Activated CD4-positive, alpha-beta T cell treated with anti-CD3 and anti-CD28 coated beads, Interleukin-2, amount 50 U/mL, for 1 hour (primary cell): ENCODE measurements at places on chromosomes 12 and 14.
A peak's percentile ranks its signal among the peaks of the same experiment; 100 is the strongest.

GRCh38 chr14:40099316-40099715 is 667.1 kb upstream of the FBXO33 start:
- DNase-seq, result no peak

GRCh38 chr12:105916760-105917039 is 222.1 kb downstream of the NUAK1 start:
- DNase-seq, result no peak

DNA sequence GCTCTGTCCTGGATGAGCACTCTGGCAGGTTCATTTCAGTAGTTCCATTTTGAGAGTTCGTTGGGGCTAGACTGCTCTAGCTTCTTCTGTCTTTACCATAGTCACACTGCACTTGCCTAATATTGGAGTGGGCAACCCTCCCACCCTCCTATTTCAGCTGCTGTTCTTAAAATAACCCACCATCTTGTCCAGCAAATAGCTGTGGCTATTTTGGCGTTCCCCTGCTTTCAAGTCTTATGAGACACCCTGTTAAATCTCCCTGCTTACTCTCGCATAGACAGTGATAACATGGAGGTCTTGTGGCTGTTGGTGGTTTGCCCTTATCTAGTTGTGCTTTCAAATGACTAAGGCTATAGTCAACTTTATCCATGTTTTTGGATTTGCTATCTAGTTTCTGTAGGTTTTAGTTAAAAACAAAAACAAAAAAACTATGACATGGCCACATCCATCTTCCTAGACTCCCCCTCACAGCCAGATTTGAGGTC is 65.5 kb downstream of the LRP6 start:
- no peak for DNase-seq

GRCh38 chr14:22300646-22301045 is 288.4 kb downstream of the DAD1 start:
- DNase-seq, result no peak

- no peak for DNase-seq
Measured at GRCh38 chr12:57219993-57220754, 3.6 kb downstream of the NXPH4 start.

DNA sequence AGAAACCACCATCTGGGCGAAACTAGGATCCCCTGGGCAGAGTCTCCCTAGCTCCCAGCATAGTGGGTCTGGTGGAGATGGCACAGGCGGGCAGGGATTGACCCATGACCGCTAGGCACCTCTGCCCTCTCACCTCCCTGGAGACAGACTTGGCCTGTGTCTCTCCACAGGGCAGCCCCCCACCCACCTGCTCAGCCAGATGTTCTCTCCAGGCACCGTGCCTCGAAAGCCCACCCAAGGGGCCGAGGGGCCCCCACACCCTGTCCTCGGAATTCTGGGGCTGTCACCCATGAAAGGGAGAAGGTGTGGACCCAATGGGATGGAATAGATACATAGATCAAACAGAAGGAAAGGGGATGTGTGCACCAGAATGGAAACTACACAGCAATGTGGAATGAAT is 229.1 kb upstream of the RTL1 start:
- no peak for DNase-seq

DNA sequence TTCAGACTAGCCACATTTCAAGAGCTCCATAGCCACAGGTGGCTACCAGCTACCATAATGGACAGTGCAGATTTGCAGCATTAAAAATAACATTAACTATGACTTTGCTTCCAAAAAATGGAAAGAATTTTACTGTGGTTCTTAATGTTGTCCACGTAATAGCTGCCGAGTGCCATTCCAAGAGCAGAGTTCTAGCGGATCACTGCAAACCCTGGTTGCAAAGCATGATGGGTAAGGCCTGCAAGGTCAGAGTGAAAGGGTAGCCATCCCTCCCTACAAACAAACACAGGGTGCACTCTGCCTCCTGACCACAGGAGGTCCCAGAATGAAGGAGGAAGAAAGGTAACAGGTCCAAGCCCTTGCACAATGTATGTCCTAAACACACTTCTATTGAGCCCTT is 157.6 kb downstream of the DPF3 start:
- no peak for DNase-seq

DNA sequence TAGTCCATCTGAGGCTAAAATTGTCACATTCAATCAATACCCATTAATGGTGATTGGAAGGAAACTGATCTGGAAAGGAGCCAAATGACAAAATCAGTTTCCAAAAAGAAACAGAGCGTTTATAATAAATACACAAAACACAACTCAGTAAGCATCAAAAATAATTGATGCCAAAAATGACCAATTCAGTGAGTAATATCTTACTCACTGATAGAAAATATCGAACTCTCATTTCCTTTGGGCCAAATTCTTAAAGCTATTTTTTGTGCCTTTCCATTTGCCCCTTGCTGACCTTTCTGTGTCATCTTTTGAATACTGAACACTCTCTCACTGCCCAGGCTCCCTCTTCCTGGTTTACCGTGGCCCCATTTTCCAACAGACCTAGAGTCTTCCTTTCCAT is 22.5 kb upstream of the ATP2B1 start:
- no peak for DNase-seq

GRCh38 chr14:64671591-64671990 is 32.6 kb upstream of the PLEKHG3 start:
- no peak for DNase-seq

DNA sequence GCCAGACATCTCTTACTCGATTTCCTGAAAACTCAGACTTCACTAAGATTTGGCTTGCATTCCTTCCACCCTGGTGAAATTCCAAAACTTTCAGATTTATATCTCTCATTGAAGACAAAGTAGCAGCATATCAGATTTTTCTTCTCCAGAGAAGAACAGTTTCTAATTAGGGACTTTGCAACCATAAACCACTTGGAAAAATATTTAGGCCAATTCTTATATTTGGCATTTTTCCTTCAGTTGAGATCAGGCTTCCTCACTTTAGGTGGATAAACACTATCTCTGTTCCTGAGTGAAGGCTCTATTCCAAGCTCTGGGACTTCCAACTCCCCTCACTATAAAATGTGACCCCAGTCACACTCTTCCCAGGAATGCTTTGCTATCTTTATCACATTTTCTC is 1434.3 kb upstream of the FLRT2 start:
- DNase-seq, result no peak

GRCh38 chr14:106662936-106663550 is 1136.7 kb downstream of the TMEM121 start:
- DNase-seq, result no peak

DNA sequence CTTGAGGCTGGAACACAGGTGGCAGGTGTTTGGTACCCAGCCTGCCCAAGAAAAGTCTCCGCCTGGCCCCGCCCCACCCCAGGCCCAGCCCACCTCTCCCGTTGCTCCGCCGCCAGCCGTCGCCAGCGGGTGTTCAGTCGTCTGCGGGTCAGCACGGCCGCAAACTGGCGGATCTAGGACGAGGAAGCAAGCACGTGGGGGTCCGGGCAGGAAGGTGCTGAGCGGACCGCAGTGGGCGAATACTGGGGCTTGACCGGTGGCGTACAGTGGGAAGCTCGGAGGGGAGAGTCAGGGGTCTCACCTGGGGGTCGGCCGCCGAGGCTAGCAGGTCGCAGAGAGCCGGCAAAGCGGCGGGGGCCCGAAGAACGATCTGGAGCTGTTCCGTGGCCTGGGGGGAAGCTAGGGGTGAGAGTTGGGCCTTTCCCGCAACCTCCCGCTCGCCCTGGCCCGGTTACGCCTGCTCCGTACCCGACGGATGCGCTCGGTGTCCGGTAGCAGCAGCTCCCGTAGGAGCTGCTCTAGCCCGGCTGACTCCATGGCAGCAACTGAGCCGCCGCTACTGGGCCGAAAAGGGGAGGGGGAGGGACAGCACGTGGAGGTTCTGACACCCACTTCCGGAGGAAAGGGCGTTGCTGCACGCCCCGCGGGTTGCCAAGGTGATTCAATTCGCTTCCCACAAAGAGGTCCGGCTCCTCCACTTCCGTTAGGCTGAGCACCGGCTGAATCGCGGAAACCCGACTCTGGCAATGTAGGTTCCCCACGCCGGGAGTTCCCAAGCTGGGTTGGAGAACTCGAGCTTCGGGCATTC is at the start of gene IPO4:
Gene IPO4, minus strand, starts transcription at position 566 of the 808 bp plus-strand sequence. Its CDS starts 29 bp downstream, at position 537.
- peak; percentile 94 for DNase-seq

DNA sequence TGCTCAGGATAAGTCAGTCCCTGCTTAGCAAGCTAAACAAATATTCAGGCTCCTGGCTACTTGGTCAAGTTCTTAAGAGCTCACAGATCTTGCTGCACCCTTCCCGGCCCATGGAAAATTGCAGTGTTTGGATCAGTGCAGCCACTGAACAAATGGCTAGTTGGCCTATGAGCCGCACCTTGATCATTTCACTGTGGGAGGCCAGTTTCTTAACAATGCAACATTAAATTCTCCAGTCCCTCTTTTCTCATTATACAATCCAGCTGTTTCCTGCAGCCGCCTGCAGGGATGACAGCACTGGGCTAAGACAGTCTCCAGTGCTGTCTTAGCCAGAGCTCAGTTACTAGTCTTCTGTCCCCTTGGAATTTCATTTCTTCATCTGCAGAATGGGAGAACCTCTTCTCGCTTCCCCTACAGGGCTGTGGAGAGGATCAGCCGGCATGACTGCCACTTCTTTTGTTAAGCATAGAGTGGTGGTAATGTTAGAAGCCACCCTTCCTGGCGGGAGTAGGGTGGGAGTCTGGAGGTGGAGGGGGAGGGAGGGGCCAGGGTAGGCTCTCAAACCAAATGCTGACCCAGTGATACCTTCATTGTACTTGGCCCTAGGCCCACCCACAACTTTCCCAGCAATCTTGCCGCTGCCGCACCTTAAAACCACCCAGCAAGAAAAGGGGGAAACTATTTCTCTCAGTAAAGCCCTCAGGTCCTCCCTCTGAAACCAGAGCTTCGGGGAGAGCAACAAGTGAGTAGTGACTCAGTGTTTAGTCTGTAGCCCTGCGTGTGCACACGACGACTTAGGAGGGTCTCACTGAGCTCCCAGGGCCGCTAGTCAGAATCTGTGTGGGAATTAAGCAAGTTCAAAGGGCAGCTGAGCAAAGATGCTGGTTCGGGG is 145.7 kb downstream of the NUAK1 start:
- no peak for DNase-seq

- DNase-seq, result peak; percentile 46
Measured at GRCh38 chr14:102554821-102555819, 37.3 kb upstream of the RCOR1 start.

- DNase-seq, result no peak
Measured at GRCh38 chr12:20885116-20885515, 74.6 kb downstream of the SLCO1B3 start.

- DNase-seq, result no peak
Measured at GRCh38 chr14:72932893-72933292, 6.6 kb downstream of the DCAF4 start.

DNA sequence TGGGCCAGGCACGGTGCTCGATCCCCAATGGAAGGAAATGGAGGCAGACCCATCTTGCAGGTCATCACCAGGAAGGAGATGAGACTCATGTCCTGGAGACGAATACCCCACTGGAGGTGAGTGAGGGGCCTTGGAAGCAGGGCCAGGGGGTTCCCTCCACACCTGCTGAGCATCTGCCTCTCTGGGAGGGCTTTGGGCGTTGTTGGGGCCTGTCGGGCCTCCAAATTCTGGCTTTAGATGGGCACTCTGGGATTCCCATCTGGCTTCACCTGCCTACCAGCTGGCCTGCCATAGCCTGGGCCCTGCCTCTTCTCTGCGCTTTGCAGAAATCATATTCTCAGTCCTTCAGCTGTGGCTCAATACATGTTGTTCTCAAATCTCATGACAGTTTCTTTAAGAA is 13.9 kb downstream of the RTL1 start:
- no peak for DNase-seq

DNA sequence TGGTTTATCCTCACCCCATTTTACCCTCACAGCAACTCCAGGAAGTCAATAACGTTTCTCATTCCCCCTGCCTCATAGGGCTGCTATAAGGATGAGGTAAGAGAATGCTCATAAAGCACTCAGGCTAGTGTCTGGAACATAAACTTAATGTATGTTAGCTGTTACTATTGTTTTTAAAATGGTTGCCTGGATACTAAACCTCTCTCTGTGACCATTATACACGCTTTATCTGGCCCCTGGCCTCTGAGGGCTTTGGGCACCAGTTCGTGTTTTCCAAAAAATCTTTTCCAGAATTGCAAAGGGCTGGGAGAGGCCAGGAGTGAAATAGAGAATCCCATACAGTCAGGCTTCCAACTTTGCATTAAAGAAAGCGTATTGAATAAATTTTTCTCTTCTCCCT is 113.9 kb downstream of the KTN1 start:
- no peak for DNase-seq

DNA sequence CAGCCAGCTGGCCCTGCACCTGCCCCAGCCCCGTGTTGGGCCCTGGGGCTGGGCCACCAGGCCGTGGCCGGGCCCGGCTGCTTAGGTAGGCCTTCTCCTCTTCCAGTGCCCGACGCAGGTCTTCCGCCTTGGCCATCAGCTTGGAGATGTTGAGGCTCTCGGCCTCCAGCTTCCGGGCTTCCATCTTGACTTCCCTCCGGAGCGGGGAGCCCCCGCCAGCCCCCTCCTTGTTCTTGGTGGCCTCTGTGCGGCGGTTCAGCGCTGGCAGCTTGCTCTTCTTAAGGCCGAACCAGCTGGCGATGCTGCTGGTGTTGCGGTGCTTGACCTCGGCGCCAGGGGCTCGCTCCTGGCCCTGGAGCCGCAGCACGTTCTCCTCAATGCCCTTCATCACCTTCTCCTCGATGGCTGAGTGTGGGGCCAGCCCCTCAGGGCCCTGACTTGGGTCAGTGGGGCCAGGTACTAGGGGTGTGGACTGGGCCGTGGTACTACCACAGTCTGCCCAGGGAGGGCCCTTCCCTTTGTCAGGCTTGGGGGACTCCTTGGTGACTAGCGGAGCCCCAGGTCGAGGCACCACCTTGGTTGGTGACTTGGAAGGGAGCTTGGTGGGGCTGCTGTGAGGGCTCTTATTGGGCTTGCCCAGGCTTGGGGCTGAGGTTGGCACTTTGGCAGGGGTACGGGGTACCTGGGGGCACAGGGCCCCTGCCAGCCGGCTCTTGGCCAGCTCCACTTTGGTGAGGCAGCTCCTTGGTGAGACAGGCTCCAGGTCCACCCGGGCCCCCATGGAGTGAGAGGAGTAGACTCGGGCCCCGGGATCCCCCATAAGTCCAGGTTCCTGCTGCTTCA is 33.2 kb downstream of the NCKAP5L start:
- no peak for DNase-seq

DNA sequence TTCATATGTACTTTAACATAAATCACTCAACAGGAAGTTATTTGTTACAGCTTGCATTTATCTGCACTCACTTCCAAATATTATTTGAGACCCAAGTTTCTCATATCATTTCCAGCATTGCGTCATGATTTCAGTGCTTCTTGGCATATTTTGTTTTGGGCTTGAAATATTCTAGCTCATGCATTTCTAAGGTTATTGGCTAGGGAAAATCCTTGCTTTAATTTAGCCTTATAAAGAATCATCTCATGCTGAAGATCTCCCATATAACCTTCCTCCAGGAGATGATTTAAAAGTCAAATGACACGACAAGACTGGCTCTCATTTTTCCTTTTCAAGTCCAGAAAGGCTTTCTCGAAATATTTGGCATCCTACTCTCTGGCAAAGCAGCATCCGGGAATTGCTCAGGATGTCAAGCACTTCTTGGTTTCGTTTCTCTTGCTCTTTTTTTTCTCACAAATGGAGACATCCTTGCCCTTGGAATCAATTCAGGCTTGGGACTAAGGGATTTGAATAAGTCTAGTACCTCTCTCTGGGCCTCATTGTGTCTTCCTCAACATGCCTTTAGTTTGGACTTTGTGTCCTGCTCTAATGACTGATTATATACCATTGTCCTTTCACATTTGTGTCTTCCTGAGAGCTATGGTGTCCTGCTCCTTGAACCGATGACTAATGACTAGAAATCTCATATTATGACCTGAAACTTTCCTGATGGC is 295.0 kb downstream of the RMST start:
- DNase-seq, result no peak

- DNase-seq, result no peak
Measured at GRCh38 chr14:100282766-100283419, 23.4 kb downstream of the SLC25A29 start.
